ENCODE measurements at places on chromosomes 11 and 22.
A peak's percentile ranks its signal among the peaks of the same experiment; 100 is the strongest.

GRCh38 chr11:75262961-75263852, 22.6 kb downstream of the TPBGL start:
- no peak for DNase-seq

GRCh38 chr11:116638463-116638862, 134.3 kb downstream of the BUD13 start:
- DNase-seq, result no peak

DNA sequence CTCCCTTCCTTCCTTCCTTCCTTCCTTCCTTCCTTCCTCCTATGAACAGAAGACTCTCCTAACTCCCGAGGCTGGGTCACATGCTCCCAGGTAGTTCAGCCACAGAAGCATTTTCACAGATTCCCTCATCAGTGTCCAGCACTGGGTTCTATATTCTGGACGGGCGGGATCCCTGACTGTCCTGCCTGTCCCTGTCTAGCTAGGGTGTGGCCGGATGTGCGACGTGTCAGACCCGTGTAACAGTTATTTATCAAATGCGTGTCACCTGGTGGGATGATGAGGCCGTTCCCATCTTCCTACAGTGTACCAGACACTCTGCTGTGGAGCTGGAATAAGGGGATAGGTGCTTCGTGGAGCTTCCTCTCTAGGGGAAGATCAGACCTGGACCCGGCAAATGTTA, 901.0 kb downstream of the BRD1 start:
- no peak for DNase-seq

- DNase-seq, result no peak
These were observed 10.3 kb downstream of the IGLL5 start for GRCh38 chr22:22897947-22898346.

DNA sequence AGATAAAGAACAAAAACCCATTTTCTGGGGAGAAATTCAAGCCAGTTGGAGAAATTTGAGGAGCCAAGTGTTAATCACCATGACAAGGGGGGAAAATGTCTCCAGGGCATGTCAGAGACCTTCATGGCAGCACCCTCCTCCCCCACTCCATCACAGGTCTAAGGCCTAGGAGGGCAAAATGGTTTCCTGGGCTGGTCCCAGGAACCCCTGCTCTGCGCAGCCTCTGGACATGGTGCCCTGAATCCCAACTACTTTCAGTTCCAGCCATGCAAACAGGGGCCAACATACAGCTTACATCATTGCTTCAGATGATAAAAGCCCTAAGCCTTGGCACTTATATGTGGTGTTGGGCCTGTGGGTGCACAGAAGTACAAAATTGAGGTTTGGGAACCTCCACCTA, 167.5 kb downstream of the LUZP2 start:
- DNase-seq, result no peak

DNA sequence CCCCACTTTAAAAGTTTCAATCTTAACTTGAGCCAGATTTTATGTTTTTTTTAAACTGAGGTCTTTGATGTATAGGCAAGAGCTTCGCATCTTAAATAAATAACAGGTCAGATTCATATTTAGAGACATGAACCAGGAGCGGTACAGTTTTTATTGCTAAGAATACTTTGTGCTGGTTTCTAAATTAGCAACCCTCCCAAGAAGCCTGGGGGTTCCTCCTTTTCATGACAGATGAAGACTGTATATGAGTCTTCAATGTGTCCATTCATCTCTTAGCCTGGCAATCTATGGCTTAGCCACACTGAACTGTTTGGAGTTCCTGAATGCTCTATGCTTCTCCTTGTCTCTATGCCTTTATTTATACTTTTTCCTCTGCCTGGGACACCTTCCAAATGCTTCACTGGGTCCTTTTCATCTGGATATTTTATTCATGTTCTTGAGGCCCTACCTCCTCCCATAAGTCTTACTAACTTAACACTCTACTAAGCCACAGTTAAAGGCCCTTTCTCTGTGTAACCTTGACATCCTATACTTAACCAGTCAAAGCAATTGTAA, 338.6 kb downstream of the INSC start:
- DNase-seq, result no peak

DNA sequence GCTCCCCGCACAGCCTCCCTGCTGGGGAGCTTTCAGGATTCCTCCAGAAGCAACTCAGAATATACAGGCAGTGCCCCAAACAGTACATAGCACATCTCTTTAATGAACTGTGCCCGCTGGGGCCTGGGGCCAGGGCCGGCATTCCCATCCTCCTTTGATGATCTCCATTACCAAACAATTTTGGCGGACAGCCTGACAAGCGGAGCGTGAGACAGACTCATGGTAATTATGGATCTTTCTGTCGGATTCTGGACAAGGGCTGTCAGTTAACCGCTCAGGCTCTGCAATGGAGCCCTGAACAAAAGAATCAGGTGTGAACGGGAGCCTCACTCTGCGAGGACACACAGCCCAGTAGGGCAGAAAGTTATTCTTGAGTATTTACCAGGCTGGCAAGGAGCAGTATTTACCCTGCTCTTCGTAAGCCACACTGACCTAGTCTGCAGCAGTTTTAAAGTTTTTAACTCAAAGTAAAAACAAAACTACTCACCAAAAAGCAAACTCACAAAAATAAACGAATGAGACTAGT, 174.0 kb downstream of the TBC1D22A start:
- no peak for DNase-seq

DNA sequence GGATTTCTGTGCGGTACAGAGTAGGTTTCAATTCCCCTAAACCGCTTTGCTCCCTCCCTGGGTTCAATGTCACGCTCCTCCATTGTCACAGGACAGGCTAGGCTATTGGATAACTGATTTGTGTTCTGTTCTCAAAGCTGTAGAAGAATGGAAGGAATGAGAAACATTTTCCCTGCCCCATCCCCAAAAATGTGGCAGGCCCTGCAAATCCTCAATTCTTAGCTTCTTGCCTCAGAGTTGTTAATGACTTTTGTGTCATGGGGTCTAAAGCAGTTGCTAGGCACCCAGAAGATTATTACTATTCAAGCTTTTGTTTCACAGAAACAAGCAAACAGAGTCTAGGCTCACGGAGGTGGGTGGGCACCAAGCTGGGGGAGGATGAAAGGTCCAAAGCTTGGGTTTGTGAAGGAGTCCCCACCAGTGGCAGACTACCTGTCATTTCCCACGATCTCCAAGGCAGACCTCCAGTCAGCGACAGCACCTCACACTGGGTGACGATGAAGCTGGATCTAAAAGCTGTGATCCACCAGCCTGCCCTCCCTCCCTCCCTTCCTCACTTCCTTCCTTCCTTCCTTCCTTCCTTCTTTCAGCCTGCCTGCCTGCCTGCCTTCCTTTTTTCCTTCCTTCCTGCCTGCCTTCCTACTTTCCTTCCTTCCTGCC, 1080.2 kb downstream of the OPCML start:
- no peak for DNase-seq

GRCh38 chr11:12251666-12252560, 125.5 kb upstream of the PARVA start:
- no peak for DNase-seq

DNA sequence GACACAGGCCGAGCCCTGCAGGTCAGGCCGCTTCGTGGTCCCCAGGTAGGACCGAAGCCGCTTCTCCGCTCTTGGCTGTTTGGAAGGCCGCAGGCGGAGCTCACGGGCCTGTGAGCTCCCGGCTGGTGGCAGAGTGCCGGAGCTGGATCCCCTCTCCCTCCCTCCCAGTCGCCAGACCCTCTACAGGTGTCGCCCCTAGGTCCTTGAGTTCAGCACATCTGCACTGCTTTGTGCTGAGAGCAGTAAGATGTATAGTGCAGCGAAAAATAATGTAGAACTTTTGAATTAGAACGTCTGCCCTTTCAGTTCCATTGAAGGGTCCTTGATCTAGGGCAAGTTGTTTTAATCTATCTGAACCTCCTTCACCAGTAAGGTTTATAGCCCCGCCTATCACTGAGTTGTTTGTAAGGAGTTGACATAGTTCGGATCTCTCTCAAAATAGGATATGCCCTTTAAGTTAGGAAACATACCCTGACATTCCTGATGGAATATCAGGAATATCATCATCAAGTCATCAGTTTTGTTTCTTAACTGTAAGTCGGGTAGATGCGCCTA, 419 bp downstream of the ANKRD49 start:
- no peak for DNase-seq

DNA sequence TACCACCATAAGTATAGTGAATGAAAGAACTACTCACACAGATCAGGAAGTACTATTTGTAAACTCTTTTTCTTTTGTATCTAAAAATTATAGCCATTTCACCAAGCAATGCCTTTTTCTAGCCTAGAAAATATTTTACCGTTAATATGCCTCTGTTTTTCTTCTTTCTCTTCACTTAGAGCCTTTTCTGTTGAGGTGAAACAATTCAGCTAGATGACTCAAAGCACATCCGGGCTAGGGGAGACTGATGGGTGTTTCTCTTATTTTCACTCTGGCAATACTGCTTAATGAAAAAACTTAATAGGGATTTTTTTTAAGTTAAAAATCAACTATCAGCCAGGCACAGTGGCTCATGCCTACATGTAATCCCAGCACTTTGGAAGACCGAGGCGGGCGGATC, 93.3 kb downstream of the SGSM3 start:
- no peak for DNase-seq

- DNase-seq, result no peak
These were observed 1.7 kb upstream of the CD81 start for GRCh38 chr11:2375341-2375853.

GRCh38 chr22:25930788-25931310, 188.9 kb downstream of the MYO18B start:
- DNase-seq, result no peak

DNA sequence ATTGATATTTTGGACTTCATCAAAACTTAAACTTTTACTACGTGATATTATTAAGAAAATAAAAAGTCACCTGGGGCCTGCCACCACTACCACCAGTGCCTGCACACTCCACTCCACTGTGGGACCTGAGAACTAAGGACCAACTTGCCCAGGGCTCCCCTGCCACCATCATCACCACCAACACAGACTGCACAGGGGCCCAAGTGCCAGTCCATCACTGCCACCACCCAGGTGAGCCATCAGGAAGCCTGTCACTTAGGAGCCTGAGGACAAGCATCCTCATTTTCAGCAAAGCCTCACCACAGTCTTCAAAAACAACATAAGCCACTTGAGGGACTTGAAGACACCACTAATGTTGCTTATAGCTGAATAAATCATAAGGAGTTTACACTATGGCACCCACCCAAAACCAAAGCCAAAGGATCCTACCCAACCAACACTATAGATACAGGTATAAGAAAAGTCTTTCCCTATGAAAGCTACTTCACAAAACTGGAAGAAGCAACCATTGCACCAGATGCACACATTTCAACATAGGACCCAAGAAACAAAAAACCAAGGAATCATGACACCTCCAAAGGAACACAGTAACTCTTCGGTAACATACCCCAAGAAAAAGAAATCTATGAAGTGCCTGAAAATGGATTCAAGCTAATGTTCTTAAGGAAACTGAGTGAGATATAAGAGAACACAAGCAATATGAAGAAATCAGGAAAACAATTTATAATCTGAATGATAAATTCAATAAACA, 73.6 kb upstream of the GNAZ start:
- DNase-seq, result no peak

DNA sequence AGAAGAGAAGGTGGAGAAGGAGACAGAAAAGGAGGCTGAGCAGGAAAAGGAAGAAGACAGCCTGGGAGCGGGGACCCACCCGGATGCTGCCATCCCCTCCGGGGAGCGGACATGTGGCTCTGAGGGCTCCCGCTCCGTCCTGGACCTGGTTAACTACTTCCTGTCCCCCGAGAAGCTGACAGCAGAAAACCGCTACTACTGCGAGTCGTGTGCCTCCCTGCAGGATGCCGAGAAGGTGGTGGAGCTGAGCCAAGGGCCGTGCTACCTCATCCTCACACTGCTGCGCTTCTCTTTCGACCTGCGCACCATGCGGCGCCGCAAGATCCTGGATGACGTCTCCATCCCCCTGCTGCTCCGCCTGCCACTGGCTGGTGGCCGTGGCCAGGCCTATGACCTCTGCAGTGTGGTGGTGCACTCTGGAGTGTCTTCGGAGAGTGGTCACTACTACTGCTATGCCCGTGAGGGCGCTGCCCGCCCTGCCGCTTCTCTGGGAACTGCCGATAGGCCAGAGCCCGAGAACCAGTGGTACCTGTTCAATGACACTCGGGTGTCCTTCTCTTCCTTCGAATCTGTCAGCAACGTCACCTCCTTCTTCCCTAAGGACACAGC, 21.4 kb downstream of the USP35 start:
- no peak for DNase-seq

- peak; percentile 83 for DNase-seq
These were observed 637 bp downstream of the DRD2 start for GRCh38 chr11:113474362-113475159.

- DNase-seq, result no peak
These were observed 29.6 kb downstream of the APIP start for GRCh38 chr11:34886609-34887008.

- no peak for DNase-seq
These were observed 1251.2 kb downstream of the BRD1 start for GRCh38 chr22:48576333-48577013.

- no peak for DNase-seq
These were observed 66.6 kb upstream of the B3GAT1 start for GRCh38 chr11:134478611-134479010.

- DNase-seq, result no peak
These were observed 842.1 kb downstream of the TBC1D22A start for GRCh38 chr22:47604563-47604962.

DNA sequence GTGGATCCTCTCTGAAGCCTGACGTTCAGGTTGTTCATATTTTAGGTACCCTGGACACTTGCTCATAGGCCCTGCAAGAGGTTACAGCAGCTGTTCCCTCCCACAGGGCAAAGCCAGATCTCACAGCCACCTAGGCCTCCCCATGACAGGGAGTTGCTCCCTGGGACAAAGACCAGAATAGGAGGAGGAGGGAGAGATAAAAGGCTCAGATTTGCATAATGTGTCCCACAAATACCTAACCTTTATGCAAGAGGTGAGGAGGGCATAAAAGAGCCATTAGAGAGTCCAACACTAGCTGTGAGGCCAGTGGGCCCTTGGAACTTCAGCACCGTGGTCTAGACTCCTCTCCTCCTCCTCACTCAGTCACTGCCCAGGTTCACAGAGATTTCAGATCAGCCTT, 33.8 kb downstream of the ZNF280B start:
- no peak for DNase-seq

DNA sequence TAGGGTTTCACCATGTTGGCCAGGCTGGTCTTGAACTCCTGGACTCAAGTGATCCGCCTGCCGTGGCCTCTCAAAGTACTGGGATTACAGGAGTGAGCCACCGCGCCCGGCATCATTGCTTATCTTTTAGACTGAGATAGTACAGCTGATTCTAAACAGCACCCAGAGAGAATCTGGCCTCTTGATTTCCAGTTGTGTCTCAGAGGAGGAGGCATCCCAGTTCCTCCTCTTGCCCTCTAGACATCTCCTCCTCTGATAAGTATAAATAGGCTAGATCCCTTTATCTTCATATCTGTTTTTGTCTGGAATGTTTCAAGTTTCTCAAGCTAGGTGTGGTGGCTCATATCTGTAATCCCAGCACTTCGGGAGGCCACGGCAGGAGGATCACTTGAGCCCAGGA, 7.0 kb downstream of the MARK2 start:
- no peak for DNase-seq

Data from choroid plexus epithelial cell (primary cell).